Stimulated activated CD8-positive, alpha-beta memory T cell treated with anti-CD3 and anti-CD28 coated beads, Interleukin-15, amount 100 ng/mL, for 4 hours (primary cell): ENCODE measurements at places on chromosomes 5 and 9.

DNA sequence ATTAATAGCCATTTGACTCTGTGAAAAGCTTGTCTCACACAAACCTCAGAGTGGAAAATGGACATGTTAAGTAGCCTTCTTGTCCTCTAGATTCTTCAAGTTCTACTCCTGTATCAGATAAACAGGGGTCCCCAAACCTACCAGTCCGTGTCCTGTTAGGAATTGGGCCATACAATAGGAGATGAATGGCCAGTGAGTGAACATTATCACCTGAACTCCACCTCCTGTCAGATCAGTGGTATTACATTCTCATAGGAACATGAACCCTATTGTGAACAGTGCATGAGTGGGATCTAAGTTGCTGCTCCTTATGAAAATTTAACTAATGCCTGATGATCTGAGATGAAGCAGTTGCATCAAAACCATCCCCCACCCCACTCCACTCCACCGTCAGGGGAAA is 136.3 kb downstream of the TMEM232 start:
- no peak for DNase-seq

- DNase-seq, result no peak
Observed at GRCh38 chr5:85472749-85473148, 1088.1 kb upstream of the EDIL3 start.

DNA sequence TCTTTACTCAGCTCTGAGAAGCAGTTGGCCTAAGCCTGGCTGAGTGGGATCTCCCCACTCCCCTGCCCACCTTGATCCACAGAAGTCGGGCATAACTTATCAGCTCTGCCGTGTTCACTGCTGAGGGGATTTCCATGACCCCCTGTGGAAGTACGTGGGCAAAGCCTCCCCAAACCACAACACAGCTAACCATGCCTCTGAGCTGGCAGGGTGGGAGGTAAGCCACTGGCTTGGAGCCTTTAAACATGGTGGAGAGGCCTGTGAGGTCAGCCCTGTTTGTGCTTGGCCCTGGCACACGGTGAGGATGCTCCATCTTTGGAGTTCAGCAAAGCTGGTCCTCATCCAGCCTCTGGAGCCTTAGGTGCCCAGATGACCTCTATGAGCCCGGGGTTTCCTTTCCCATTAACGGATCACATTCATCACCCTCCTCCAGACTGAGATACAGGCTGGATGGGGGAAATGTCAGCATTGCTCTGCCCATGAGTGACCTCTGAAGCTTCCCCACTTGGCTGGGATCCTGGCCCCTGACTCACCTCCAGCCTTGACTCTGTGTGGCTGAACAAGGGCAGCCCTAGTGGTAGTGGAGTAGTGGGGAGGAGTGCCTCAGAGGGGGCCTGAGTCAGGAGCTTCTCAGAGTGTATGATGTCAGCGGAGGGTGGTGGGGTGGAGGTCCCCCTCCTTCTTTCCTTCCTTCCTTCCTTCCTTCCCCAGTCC is 6.2 kb downstream of the PDLIM4 start:
- DNase-seq, result no peak

DNA sequence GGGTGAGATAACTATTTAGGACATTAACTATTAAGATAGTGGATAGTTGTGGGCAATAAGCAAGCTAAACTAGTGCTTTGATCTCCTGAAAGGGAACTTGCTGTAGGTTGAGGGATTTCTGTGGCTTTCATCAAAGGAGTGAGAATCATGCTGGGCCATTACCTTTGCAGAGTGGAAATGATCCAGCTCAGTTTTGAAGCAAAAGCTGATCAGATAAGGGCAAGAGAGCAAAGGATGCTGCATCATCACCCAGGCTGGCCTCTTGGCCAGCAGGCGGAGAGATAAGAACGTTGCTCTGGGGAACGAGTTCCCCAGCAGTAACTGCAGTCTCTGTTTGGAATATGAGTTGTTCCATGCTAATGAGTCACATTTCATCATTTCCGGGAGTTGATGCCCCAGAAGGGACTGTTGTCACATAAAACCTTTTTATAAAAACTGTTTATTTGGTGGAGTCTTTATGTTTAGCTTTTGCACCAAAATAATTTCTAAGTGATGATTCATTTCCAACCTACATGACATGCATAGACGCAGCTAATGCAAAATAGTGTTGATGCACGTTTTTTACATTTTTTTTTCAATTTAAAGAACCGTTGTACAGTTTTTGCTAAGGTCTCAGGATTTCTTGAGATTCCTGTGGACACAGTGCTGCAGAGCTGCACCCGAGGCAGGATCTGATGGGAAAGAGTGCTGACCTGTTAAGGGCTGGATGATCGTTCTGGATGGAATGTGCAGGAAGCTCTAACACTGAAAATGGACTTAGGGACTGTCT is 99.3 kb downstream of the ACTBL2 start:
- DNase-seq, result no peak

DNA sequence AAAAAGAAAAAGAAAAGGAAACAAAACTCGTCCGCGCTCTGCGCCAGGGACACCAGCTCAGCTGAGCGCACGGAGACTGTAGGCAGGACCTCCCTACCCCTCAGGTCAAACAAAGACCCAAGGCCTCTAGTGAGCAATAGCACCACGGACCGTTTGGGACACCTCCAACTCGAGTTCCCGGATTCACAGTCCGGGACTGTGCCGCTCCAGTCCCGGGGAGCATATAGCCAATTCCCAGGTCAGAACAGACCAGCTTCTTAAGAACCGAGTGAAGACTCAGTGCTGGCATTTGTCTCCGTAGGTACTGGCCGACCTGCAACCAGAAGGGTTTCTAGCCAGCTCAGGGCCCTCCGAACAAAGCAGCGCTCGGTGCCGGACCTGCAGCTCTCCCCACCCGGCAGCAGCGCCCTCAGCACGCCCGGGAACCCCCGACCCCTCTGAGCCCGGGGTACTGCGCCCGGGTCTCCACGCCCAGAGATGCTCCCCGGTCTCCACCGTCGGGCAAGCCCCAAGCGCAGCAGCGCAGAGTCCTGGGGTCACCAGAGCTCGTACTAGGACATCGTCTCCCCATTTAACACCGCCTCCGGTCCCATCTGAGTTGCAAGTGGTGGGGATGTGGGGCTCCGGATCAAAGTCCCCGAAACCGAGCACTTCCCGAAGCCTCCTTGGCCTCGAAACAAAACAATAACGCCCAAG is 591 bp downstream of the ABCA1 start:
- DNase-seq, result no peak

DNA sequence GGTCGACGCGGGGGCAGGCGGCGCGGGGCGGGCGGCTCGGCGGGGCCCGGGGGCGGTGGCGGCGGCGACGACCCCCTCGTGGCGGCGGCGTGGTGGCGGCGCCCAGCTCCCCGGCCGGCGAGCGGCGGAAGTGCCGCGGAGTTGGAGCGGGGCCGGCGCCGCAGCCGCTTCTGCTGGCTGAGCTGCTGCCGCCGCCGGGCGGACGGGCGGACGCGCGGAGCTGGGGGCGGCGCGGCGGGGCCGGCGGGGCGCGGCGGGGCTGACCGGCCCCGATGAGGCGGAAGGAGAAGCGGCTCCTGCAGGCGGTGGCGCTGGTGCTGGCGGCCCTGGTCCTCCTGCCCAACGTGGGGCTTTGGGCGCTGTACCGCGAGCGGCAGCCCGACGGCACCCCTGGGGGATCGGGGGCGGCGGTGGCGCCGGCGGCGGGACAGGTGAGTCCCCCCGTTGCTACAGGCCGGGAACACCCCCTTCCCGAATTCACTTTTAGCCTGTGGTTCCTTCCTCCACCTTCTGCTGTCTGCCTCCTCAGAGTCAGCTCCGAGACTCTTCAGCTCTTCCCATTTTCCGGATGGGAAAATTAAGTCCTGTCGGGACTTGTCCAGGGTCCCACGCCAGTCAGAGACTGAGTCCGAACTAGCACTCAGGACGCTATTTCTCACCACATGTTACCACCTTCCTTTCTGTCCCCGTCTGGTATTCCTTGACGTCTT is at the start of gene GALNT10:
Gene GALNT10, plus strand, starts transcription at position 139 of the 710 bp plus-strand sequence. Its CDS starts 134 bp downstream, at position 273.
- DNase-seq, result no peak

GRCh38 chr5:57332361-57332760 is 150.2 kb downstream of the ACTBL2 start:
- no peak for DNase-seq

DNA sequence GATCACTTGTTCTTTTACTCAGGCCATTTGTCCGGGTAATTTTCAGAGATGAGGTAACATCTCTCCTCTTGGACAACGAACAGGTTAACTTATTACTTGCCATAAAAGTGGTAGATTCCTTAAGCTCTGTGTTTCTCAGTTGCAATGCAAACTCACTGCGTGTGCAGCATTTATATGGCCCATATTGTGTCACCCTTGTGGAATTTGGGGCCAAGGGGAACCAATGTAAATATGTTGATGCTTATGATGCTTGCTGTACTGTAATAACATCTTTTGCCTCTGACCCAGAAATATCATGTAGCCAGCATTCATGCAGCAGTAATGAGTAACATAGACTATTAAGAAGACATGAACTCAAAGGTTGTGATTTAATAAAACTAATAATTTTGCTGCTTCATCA is 175.8 kb downstream of the ADAMTS6 start:
- no peak for DNase-seq

- no peak for DNase-seq
Observed at GRCh38 chr5:169748174-169748573, 111.1 kb downstream of the DOCK2 start.

GRCh38 chr9:127451858-127452656 is 747 bp downstream of the LRSAM1 start:
- no peak for DNase-seq

GRCh38 chr9:1658661-1659362 is 356.3 kb upstream of the SMARCA2 start:
- no peak for DNase-seq

GRCh38 chr5:107218457-107219193 is 452.1 kb downstream of the EFNA5 start:
- DNase-seq, result no peak

DNA sequence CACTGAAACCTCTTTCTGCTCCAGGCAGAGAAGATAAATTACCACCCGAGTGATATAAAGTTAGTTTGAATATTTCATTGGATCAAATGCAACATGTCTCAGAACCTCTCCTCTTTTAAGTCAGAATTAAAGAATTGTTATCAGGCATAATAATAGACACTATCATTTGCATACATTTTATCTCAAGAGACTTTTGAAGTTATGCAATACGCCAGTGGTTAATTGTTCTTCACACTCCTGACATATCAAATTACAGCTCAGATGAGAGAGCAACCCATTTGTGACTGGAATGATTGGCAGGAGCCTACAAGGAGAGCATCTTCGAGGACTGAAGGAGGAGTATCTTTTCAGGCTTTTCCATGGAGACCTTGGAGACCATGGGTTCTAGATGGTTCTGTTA is 452.2 kb downstream of the KDM4C start:
- no peak for DNase-seq

GRCh38 chr5:72076621-72077300 is 30.5 kb upstream of the MAP1B start:
- no peak for DNase-seq

DNA sequence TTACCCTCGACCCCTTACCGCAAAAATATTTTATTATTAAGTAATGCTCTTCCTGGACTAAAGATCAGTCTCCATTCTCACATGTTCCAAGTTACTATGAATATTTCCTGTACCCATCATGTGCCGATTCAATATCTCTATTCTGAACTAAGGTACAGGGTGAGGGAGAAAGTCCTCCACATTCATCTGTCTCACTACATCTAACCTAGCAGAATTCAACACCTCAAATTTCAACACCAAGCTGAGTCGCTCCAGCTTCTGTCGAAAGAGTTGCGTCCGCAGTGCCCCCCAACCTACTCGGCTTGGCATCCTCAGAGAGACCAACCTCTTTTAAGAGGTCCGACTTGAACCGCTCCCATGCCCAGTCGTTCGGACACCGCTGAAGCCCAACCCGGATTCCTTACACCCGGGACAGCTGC is 1.0 kb downstream of the CERT1 start:
- no peak for DNase-seq

DNA sequence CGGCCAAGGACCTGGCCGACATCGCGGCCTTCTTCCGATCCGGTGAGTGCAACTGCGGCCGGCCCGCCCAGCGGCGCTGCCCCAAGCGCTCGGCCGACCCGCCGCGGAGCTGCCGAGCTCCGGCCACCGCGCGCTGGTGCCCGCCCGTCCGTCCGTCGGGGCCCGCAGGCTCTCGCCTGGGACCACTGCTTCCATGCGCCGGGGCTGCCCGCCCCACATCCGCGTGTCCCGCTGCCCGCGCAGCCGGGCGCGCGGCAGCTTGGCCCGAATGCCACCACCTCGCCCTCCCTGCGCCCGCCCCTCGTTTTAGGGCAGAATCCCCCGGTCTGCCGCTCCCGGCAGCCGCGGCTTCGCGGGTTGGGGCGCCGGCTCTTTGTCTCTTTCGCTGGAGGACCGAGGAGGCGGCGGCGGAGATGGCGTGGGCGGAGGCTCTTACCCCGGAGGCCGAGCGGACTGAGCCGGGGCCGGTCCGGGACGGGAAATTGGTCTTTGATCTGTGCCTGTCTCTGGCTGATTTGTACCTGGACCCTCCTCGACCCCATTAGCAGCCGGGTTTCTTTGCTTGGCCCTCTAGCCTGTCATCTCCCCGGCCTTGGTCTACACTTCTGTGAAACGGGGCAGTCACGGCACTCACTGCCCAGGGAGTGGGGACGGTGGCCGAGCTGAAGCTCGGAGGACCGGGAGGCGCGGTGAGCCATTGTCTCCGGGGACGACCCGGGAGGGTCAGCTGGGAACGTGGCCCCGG is 871 bp downstream of the TRIO start:
- DNase-seq, result no peak

DNA sequence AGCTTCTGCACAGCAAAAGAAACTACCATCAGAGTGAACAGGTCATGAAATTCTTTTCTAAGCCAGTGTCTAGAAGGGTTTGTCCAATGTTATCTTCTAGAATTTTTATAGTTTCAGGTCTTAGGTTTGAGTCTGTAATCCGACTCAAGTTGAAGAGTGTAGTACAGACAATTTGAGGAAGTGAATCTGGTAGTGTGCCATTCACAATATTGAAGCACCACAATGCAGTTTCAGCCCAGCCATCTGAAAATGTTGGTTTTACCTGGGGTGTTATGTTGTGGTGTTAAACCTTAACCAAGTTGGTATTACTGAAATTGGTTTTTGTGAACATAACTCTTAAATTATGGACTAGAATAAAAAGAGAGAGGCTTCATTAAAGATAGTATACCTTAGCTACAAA is 77.2 kb downstream of the ADAMTS16 start:
- DNase-seq, result no peak

DNA sequence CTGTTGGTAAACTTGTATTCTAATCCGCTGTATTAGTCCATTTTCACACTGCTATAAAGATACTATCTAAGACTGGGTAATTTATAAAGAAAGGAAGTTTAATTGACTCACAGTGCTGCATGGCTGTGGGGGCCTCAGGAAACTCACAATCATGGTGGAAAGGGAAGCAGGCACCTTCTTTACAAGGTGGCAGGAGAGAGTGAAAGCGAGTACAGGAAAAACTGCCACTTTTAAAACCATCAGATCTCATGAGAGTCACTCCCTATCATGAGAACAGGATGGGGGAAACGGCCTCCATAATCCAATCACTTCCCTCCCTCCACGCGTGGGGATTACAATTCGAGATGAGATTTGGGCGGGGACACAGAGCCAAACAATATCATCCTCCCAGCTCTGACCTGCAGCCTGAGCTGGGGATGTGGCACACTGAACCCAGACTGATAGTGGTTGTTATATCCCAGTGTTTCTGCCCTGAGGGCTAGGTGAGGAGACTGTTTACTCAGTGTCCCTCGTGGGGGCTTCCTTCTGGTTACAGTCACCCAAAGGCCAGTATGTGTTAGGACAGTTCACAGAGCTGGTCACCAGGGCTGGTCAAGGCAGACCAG is 488.3 kb downstream of the KDM4C start:
- DNase-seq, result no peak
